ENCODE measurements at places on chromosomes 5 and 9.

DNA sequence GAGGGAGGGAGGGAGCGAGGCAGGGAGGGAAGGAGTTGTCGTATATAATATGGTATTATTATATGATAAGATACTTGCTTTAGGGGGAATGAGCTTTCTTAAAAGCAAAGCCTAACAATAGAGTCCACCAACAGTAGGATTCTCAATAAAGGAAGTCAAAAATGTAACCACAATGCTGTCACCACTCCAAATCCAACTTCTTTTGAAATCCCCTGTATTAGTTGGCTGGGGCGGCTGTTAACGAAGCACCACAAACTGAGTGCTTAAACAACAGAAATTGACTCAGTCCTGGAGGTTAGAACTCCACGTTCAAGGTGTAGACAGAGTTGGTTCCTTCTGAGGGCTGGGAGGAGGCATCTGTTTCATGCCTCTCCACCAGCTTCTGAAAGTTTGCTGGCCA lies 23.1 kb downstream of the GAS1 start:
- no peak for DNase-seq

- DNase-seq: no peak
Observed at GRCh38 chr5:40682154-40683017, 2.7 kb downstream of the PTGER4 start.

GRCh38 chr9:28916348-28916747 lies 1343.1 kb upstream of the C9orf72 start:
- no peak for DNase-seq

DNA sequence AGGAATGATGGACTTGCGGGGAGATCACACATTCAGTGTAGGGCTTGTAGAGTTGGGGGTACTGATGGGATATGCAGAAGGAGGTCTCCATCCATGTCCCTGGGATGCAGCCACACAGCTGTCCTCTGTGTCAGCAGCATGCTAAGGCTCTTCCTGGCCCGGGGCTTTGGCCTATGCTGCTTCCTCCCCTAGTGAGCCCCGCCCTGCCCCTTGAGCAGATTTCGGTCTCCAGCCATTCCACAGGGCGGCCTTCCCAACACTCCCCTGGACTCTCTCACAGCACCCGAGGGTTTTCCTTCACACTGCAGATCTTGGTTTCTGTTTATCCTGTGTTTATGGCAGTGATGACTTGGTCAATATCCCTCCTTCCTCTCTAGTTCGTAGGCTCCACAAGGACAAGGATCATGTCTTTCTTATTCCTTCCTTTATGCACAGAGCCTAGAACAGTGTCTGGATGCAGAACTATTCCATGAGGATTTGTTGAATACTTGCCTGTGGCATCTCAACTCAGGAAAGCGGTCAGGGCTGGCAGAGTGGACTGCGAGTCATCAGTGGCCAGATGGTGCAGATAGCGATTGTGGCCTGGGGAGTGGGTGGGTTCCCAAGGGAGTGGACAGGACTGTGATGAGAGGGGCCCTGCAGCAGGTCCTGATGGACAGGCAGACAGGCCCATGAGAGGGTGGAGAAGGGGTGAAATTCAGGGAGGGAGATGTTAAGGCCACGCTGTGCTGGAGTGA lies 114.2 kb downstream of the RGS3 start:
- no peak for DNase-seq

GRCh38 chr5:62561896-62562295 lies 16.7 kb upstream of the LRRC70 start:
- DNase-seq: no peak
